Fibroblast of upper back skin (primary cell): ENCODE measurements at places on chromosomes 7 and 10.
A peak's percentile ranks its signal among the peaks of the same experiment; 100 is the strongest.

DNA sequence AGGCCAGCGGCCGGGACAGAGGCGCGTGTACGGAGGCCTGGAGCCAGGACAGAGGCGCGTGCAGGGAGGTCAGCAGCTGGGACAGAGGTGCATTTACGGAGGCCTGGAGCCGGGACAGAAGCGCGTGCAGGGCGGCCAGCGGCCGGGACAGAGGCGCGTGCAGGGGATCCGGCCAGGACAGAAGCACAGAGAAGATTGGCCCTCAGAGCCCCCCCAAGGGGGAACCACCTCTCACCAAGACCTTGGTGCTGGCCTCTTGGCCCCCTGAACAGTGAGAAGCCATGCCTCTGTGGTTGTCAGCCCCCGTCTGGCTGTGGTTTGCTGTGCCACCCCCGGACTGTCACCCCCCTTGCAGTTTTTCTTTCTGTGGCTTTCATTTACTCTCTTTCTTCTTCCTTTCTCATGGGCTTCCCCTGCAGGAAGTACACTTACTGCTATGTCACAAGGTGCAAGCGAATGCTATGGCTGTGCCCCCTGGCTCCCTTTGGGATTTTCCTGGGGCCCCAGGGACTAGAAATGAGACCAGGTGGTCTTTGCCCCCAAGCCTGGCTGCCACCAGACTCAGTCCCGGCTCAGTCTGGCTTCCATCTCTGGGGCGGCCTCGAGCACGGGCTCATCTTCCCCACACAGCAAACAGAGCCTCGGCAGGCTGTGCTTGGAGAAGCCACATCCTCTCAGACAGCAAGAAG is 41.1 kb downstream of the INSIG1 start:
- DNase-seq = no peak

GRCh38 chr7:82821037-82821436 is 341.6 kb downstream of the PCLO start:
- DNase-seq = no peak

- DNase-seq = no peak
These were observed 489.0 kb downstream of the GATA3 start for GRCh38 chr10:8543361-8544056.

- peak; percentile 65 for DNase-seq
These were observed 2.1 kb upstream of the LIPM start for GRCh38 chr10:88800152-88801125.

GRCh38 chr7:84595026-84595425 is 400.4 kb upstream of the SEMA3A start:
- no peak for DNase-seq
